T-helper 17 cell (primary cell): ENCODE measurements at places on chromosomes 5 and 9. TPM values are rescaled to one million over a fixed set of nuclear protein-coding genes. Genes with fewer than 3 reads are reported as not detected.
A peak's percentile ranks its signal among the peaks of the same experiment; 100 is the strongest.

DNA sequence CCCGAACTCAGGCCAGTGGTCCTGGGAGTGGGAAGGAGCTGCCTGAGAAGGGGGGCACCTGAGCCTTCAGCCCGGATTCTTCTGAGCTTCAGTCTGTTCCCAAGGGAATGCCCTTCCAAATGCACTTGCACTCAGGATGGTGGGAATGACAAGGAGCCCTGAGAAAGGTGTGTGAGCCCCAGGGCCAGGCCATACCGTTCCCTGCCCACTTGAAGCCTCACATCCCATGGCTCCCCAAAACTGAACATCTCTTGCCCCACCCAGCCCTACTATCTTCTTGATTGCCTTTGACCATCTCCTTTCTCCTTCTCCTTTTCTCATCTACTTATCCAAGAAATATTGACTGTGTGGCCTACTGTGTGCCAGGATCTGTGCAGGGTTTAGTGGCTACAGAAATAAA, 84.4 kb upstream of the HSPA9 start:
- H3K27me3 ChIP-seq = peaks cover 94% of the 10 kb centered on the region
- H3K4me3 ChIP-seq = no peak overlapping the region
- peaks cover 28% of the 10 kb centered on the region for H3K4me1 ChIP-seq
- H3K27ac ChIP-seq = no peak overlapping the region
- H3K36me3 ChIP-seq = peaks cover 6% of the 10 kb centered on the region

DNA sequence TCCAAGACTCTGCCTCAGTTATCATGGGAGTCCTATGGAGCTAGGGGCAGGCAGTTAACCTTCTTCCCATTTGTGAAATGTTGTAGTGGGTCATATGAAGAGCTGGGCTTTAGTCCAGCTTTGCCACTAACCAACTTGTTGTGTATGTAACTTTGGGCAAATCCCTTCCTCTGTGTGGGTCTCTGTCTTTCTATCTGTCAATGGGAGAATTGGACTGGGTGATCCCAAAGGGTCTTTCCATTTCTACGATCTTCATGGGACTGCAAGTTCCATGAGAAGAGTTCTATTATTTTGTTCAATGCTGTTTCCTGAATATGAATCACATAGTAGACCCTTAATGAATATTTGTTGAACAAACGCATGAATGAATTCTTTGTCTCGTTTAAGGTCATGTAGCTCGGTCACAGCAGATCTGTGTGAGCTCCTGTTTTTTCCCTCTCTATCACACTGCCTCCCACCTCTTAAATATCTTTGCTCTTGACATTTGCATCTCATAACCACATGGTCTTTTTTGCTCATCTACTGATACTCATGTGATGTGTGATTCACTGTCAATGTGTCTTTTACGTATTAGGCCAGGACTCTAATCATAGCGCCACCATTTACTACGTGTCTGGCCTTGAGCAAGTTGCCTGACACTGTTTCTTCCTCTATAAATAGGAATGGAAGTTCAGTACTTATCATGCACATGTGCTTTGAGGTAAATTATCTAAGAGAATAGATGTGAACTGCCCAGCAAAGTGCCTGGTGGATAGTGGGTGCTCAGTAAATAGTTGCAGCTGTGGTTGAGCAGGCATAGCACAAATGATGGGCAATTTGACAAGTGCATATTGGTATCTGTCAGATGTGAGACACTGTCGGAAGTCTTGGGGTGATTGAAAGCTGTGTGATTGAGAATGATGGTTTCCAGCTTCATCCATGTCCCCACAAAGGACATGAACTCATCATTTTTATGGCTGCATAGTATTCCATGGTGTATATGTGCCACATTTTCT, 37.4 kb downstream of the PTTG1 start:
- H3K27me3 ChIP-seq = peaks cover 10% of the 10 kb centered on the region
- H3K4me1 ChIP-seq = peaks cover 5% of the 10 kb centered on the region
- peaks cover 2% of the 10 kb centered on the region for H3K36me3 ChIP-seq

- no peaks in the 10 kb centered on the region for H3K4me1 ChIP-seq
- no peak overlapping the region for H3K27ac ChIP-seq
- peaks cover 27% of the 10 kb centered on the region for H3K27me3 ChIP-seq
- H3K36me3 ChIP-seq = no peaks in the 10 kb centered on the region
- H3K4me3 ChIP-seq = no peak overlapping the region
Observed at GRCh38 chr9:86434039-86434726, 80.0 kb upstream of the TUT7 start.

DNA sequence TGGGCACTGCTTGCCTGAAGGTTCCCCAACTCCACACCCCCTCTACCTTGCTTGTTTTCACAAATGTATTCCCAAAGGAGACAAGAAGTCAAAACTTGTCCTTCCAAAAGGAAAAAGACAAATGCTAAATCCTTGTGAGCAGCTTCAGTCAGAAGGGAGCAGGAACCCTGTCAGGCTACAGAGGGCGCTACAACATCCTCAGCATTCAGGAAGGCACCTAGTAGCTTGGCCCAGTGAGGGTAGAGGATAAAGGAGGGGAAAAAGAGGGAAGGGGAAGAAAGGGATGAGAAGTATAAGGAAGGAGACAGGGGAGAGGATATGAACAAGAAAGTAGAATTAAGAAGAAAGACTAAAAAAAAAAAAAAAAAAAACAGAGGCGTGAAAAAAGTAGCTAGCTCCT, 97.5 kb downstream of the MLLT3 start:
- H3K27ac ChIP-seq = peak overlapping the region; percentile 61
- H3K36me3 ChIP-seq = peaks cover 2% of the 10 kb centered on the region
- peaks cover 48% of the 10 kb centered on the region for H3K4me1 ChIP-seq
- no peak overlapping the region for H3K4me3 ChIP-seq

- DNase-seq = no peak
- peak overlapping the region; percentile 34 for H3K27ac ChIP-seq
- H3K4me1 ChIP-seq = peaks cover 14% of the 10 kb centered on the region
- H3K27me3 ChIP-seq = no peaks in the 10 kb centered on the region
Observed at GRCh38 chr5:78972654-78973428, 12.3 kb downstream of the ARSB start.

- no peak overlapping the region for H3K4me3 ChIP-seq
- H3K36me3 ChIP-seq = no peaks in the 10 kb centered on the region
- H3K27ac ChIP-seq = no peak overlapping the region
- no peaks in the 10 kb centered on the region for H3K4me1 ChIP-seq
- no peaks in the 10 kb centered on the region for H3K27me3 ChIP-seq
- no peak for DNase-seq
Observed at GRCh38 chr5:60277941-60278340, 384.4 kb upstream of the PDE4D start.

- no peaks in the 10 kb centered on the region for H3K36me3 ChIP-seq
- peaks cover 17% of the 10 kb centered on the region for H3K4me1 ChIP-seq
- no peak for DNase-seq
- peaks cover 24% of the 10 kb centered on the region for H3K27me3 ChIP-seq
Observed at GRCh38 chr5:175257128-175257846, 186.7 kb downstream of the DRD1 start.

DNA sequence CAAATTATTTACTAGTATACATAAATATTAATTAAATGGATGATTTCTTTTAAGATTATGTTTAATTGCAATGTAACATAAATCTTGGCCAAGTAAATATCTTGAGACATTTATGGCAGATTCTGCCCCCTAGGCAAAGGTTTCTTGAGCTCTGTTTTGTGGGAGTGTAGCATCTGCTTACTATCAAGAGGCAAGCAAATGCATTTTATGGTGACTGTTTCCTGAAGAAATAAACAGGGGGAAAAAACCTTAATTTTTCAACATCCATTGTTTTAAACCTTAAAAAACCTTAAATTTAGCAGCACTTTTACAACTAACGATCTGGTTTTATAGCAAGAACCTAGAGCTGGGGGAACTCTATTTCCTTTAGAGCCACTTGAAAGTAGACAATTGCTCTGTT, 25.7 kb upstream of the FREM1 start:
- no peaks in the 10 kb centered on the region for H3K4me1 ChIP-seq
- no peaks in the 10 kb centered on the region for H3K36me3 ChIP-seq
- no peak overlapping the region for H3K4me3 ChIP-seq
- no peak overlapping the region for H3K27ac ChIP-seq
- no peak for DNase-seq
- no peaks in the 10 kb centered on the region for H3K27me3 ChIP-seq

DNA sequence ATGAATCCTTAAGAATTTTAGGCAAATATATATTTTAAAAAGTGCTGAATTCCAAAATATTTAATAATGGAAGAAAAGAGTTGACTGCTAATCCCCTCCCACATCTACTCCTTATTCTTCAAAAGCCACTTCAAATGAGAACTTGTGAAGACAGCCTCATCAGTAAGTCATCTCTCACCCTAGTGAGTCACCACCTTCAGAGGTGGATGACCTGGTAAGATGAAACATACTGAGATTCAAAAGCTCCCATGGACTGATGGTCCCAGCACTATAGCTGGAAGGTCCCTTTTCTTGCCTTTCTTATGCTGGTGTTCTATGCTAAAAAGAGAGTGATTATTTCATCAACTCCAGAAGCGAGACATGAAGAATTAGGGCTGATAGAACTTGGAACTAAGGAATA, 37.8 kb upstream of the SPDL1 start:
- no peak overlapping the region for H3K27ac ChIP-seq
- DNase-seq = no peak
- peaks cover 55% of the 10 kb centered on the region for H3K27me3 ChIP-seq
- no peaks in the 10 kb centered on the region for H3K4me1 ChIP-seq

DNA sequence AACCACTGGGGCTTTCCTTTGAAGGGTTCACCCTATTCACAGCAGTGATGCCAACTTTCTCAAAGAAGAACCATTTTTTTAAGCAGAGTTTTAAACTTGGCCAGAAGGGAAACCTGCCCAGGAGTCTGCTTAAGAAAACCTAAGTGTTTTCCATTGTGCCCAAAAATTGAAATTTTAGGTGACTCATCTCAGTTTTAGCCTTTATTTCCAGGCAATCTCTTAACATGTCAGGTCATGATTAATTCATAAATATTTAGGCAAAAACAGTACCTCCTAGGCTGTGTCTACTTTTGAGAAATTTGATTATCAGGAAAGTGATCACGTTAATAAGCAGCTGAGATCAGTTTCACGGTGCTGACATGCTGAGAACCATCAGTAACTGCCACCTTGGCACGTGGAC, 61.9 kb downstream of the TLE1 start:
- H3K4me3 ChIP-seq = no peak overlapping the region
- no peak for DNase-seq
- no peak overlapping the region for H3K27ac ChIP-seq
- no peaks in the 10 kb centered on the region for H3K4me1 ChIP-seq

DNA sequence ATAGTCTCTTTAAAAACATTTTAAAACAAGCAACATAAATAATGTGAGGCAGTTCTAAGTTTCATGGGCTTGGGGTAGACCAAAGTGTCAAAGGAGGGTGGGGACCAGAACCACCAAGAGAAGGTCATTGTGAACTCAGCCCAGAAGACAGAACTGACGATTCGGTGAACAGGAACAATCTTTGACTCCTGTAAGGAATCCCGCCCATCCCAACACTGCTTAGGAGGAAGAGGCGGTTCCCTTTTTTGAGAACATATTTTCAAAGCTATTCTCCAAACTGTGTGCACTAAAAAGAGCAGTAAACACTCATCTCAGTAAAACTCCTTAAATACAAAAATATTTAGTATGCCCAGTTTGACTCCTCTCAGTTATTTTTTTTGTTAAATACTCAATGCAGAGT, 176.5 kb upstream of the TLE4 start:
- H3K36me3 ChIP-seq = no peaks in the 10 kb centered on the region
- no peak overlapping the region for H3K27ac ChIP-seq
- H3K4me3 ChIP-seq = no peak overlapping the region
- H3K4me1 ChIP-seq = no peaks in the 10 kb centered on the region
- H3K27me3 ChIP-seq = peaks cover 25% of the 10 kb centered on the region

GRCh38 chr9:111102793-111103464, 64.7 kb upstream of the LPAR1 start:
- H3K36me3 ChIP-seq = no peaks in the 10 kb centered on the region
- DNase-seq = no peak
- H3K4me3 ChIP-seq = no peak overlapping the region
- H3K27me3 ChIP-seq = no peaks in the 10 kb centered on the region
- no peaks in the 10 kb centered on the region for H3K4me1 ChIP-seq

- H3K27me3 ChIP-seq = peaks cover 27% of the 10 kb centered on the region
- DNase-seq = peak; percentile 61
- peak overlapping the region; percentile 47 for H3K4me3 ChIP-seq
- no peak overlapping the region for H3K27ac ChIP-seq
- H3K36me3 ChIP-seq = no peaks in the 10 kb centered on the region
Observed at GRCh38 chr9:124126648-124127646, 115.4 kb downstream of the LHX2 start.

- no peak for DNase-seq
- H3K36me3 ChIP-seq = no peaks in the 10 kb centered on the region
- no peak overlapping the region for H3K27ac ChIP-seq
- H3K4me1 ChIP-seq = no peaks in the 10 kb centered on the region
- H3K4me3 ChIP-seq = no peak overlapping the region
Observed at GRCh38 chr9:94101162-94101853, 17.0 kb downstream of the PTPDC1 start.

GRCh38 chr5:150394131-150394530, 18.6 kb downstream of the CD74 start:
- H3K36me3 ChIP-seq = peaks cover 12% of the 10 kb centered on the region
- H3K27ac ChIP-seq = peak overlapping the region; percentile 39
- no peak for DNase-seq
- H3K4me1 ChIP-seq = peaks cover 8% of the 10 kb centered on the region
- H3K4me3 ChIP-seq = no peak overlapping the region
- H3K27me3 ChIP-seq = no peaks in the 10 kb centered on the region

DNA sequence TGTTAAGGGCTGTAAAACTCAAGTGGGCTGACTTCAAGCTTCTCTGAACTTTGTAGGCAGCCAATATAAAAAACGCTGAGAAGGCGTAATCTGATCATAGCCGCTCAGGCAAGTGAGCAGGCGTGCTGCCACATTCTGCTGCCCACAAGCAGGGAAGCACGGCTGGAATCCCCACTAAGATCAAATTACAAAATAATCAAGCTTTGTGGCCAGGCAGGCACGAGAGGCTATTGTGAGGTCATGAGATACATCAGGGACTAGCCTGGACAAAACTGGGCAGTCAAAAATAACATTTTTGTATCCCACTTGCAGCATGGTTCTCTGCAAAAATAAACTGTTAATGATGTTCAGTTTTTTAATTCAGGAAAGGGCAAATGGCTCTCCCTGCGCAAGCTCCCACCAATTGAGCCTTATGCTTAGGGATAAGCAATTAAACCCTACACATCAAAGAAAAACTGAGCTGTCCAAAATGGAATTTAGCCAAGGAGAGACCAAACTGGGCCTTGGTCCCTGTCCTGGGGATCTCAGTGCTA, 64.0 kb downstream of the POU5F2 start:
- no peak for DNase-seq
- H3K4me3 ChIP-seq = no peak overlapping the region

- H3K4me3 ChIP-seq = no peak overlapping the region
Observed at GRCh38 chr5:77170-77501, 14.8 kb upstream of the PLEKHG4B start.

DNA sequence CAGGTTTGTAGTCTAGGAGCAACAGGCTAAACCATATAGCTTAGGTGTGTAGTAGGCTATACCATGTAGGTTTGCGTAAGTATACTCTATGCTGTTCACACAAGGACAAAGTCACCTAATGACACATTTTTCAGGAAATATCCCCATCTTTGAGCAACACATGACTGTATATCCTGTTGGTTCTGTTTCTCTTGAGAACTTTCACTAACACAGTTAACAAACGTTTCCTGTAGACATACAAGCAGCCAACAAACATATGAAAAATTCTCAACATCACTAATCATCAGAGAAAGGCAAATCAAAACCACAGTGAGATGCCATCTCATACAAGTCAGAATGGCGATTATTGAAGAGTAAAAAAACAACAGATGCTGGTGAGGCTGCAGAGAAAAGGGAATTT, 68.2 kb downstream of the NR2F1-AS1 start:
- no peak for DNase-seq
- no peak overlapping the region for H3K4me3 ChIP-seq
- H3K27ac ChIP-seq = no peak overlapping the region

Gene INSL4
- total RNA-seq = 0.16 TPM

Gene FAM221B
- total RNA-seq = not detected

Gene DIPK1B
- total RNA-seq = 3.2 TPM

Gene GFPT2
- total RNA-seq = 2.1 TPM

Gene PTPN3
- total RNA-seq = not detected

Gene NRARP
- 0.91 TPM for total RNA-seq
